ENCODE measurements at places on chromosomes 1 and 21. TPM values are rescaled to one million over a fixed set of nuclear protein-coding genes. Genes with fewer than 3 reads are reported as not detected.

PRR9 gene
- not detected for total RNA-seq

RABGAP1L gene
- 42.7 TPM for total RNA-seq

- no peak for DNase-seq
- H3K27me3 ChIP-seq: no peaks in the 10 kb centered on the region
- no peaks in the 10 kb centered on the region for H3K4me1 ChIP-seq
- H3K36me3 ChIP-seq: no peaks in the 10 kb centered on the region
These were observed 644.0 kb downstream of the PTPRC start for GRCh38 chr1:199282751-199283305.

GRCh38 chr21:32425628-32426027, 13.1 kb downstream of the EVA1C start:
- H3K4me1 ChIP-seq: no peaks in the 10 kb centered on the region
- no peaks in the 10 kb centered on the region for H3K27me3 ChIP-seq
- no peak overlapping the region for H3K27ac ChIP-seq
- no peak overlapping the region for H3K4me3 ChIP-seq

DNA sequence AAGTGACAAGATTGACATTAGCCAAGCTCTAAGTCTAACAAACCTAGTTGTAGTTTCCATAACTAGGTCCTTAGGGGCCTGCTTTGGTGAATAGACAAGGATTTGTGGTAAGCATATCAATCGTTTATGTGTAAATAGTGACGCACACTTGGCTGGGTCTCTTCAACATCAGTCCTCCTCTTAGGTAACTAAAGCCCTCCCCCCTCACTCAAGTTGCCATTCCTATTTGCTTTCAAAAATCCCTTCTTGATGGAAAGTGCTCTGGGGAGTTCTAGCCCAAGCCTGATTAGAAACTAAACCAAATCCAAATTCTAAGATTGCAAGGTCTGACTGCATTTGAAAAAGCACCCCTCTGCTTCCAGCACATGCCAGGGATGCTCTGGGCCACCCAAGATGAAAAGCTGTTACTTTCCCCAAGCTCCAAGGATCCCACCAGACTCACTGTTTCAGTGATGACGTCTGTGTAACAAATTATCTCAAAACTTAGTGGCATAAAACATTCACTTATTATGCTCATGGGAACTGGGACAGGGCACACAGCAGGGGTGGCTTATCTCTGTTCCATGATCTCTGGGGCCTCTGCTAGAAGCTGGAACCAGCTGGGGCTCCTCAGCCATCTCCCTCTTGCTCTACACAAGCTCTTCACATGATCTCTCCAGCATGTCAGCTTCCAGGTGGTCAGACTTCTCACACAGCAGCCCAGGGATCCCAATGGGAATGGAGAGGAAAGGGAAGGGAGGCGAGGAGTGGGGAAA, 74.1 kb downstream of the RRAGC start:
- peaks cover 10% of the 10 kb centered on the region for H3K27me3 ChIP-seq
- DNase-seq: no peak
- no peak overlapping the region for H3K4me3 ChIP-seq
- H3K36me3 ChIP-seq: no peaks in the 10 kb centered on the region
- H3K27ac ChIP-seq: no peak overlapping the region

DNA sequence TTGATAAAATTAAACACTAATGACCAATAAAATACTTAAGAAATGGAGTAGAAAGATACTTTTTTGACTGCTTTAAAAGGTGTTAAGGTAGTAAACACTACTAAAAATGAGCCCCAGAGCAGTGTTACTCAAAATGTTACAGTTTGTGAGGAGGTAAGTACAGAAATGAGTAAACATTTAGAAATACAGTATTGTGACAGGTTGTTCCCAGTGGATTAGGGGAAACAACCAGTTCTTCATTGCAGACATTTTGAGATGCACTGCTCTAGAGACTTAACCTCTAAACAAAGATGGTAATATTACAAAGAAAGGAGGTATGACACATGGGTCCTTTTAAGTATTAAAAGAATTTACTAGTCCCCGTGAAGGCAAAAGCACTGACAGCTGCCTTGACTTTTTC, 12.7 kb downstream of the DHX9 start:
- no peak overlapping the region for H3K4me3 ChIP-seq
- peaks cover 10% of the 10 kb centered on the region for H3K4me1 ChIP-seq
- peaks cover 88% of the 10 kb centered on the region for H3K36me3 ChIP-seq
- H3K27ac ChIP-seq: no peak overlapping the region
- H3K27me3 ChIP-seq: no peaks in the 10 kb centered on the region
